Cardiac septum (tissue), 1 donor: ENCODE measurements at places on chromosomes 3 and 15. TPM values are rescaled to one million over a fixed set of nuclear protein-coding genes. Genes with fewer than 3 reads are reported as not detected.

DNA sequence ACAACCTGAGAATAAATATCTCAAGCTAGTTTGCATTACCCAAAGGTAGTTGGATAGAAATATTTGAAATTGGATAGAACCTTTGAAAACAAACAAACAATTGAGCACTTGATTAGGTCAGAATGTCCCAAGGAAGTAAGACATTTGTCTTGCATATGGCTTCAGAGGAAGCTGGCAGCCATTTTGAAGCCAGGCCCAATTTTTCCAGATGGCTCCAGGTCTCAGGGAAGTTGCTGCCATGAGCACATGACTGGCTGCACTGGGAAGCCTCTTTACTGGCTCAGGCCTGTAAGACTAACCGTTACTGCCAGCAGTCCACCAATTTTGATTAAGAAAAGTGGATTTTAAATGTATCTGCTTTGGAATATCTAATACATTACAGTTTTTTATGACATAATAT lies 448.9 kb upstream of the DPH6 start:
- no peak for DNase-seq

DNA sequence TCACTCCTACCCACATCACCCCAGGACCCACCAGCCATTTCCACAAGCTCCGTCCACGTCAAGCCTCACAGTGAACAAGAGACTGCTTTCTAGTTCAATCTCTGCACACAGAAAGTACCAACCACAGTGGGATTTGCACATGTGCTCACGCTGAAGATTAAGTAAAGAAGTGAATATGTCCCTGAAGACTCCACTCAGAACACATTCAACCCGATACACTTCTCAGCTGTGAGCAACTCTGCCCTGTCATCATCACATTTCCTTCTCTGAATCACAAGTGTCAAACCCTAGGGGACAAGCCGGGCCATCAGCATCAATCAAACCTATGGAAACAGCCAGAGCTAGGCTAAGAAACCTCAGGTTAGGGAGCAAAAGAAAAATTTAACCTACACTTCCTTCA lies 1.9 kb downstream of the STIMATE start:
- no peak for DNase-seq

DNA sequence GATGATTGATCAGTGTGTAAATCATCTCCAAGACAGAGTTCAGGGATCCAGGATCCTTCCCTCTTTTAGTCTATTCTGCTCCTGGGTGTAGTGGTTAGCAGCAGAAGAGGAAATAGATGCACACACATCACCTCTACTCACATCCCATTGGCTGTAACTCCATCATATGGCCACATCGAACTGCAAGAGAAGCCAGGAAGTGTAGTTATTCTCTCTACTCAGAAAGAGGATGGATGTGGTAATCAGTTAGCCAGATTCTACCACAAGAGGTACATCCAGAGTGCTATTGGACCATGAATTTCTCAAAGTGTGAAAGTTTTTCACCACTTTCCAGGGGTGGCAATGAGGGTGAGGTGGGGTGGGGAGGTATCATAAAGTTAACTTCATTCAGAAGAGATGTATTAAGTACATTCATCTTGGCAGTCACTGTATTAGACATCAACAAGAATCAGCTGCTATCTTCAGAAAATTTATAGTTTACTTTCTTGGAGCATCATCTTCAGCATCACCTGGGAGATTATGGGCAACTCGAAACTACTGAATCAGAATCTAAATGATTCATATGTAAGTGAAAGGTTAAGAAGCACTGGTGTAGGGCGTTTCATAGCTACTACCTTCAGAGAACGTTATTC lies 60.6 kb upstream of the GAP43 start:
- DNase-seq, result no peak

GRCh38 chr3:124787476-124788195 lies 57.4 kb downstream of the UMPS start:
- no peak for DNase-seq

GRCh38 chr3:119413603-119414280 lies 49.7 kb downstream of the TMEM39A start:
- DNase-seq, result no peak

GRCh38 chr15:31374986-31375385 lies 48.4 kb downstream of the KLF13 start:
- no peak for DNase-seq

CHRM5 gene
- not detected for total RNA-seq
